ENCODE measurements at places on chromosomes 3 and 15.

DNA sequence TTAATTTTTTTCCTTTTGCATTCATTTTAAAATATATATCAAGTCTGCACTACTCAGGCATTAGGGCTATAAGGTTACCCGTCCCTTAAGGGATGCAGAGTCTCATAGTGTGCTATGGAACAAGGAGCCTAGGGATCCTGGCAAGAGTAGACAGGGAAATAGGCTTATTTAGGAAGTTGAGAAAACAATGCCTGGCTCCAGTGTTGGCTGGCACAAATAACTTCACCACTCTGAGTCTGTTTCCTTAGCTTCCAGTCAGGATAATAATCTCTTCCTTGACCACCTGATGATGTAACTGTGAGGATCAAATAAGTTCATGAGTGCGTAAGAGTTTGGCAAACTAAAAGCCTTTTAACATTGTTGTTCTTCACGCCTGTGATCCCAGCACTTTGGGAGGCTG, 540.8 kb upstream of the IL12A start:
- DNase-seq = no peak

GRCh38 chr3:7272203-7272602, 411.3 kb downstream of the GRM7 start:
- no peak for DNase-seq

DNA sequence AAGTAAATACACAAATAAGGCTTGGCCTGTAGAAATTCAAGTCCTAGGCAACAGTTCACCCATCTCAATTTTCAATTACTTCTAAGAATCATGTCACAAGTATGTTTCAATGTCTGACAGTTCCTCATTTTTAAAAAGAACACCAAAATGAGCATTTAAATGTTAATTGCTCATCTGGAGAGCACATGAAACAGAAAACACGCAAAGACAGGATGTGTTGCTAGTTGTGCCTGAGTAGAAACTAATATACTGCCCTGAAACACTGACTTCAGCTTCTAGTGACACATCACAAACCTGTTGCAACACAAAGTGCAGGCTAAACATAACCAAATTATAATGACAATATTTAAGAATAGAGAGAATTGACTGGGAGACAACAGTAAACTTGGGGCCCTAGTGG, 167.3 kb upstream of the THBS1 start:
- no peak for DNase-seq

DNA sequence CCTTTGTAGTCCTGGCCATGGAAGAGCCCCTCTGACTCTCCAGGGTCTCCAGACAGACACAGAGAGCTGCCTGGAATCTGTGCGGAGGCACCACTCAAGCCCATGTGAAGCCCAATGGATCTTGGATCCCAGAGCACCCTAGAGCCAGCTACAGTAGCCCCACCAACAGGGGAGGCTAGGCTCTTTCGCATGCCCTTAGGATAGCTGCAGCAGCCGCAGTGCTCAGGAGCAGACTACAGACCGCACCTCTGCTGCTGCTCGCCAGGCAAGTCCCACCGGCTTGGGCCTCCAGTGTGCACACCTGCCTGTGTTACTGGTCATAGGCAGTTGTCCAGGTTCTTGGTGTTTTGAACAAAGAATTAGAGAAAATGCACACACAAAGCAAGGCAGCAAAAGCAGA, 131.6 kb downstream of the SPATA16 start:
- DNase-seq = no peak

- DNase-seq = no peak
Measured at GRCh38 chr15:79860661-79861060, 36.2 kb downstream of the MTHFS start.

DNA sequence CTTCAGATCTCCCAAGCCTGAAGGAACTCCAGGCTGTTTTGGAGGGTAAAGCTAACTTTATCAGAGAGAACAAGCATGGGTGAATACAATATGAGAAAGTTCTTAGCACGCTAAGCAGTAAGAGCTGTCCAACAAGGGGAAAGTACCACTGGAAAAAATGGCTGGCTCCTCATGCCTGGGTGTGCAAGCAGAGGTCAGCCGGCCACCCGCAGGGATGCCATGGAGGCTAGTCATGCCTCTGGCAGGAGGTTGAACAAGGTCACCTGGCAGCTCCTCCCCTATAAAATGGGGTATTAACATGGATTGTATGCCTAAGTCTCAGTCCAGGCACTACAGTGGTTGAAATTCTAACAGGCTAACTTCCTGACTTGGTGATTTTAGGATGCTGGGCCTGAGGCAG, 75.4 kb upstream of the SLC6A1 start:
- no peak for DNase-seq

DNA sequence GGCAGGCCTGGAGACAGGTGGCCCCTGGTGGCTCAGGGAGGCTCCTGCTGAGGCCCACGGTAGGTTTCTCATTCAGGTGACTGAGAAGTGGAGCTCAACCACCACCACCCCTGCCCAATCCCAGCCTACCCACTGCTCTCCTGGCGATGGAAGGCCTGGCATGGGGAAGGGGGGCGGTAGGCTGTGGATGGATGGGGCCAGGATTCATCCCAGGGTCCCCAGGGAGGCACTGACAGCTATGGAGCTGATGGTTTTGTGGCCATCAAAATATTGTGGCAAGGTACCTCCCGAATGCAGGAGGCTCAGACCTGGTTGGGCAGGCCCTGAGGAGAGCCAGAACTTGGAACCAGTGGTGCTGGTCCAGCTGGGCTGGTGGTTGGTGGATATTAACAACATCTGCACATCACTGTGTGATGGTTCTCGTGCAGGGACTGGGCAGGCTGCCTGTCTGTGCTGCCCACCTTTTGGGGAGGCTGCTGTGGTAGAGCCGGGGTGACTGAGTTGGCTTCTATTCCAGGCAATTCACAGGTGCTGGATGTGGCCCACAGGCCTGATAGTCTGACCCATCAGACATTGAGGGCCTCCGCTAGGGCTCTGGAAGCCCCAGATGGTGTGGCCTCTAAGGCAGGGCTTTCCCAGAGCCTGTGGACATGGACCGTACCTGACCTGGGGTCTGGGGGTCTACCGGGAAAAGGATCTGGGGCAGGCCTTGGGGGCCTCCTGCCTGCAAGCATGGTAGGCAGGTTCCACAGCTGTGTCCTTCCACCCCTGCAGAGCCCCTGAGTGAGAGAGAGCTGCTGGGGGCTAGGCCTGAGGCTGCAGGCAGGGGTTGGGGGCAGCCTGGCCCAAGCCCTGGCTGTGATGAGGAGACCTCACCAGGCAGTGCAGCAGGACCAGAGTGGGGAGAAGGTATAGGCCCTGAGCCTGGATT, 3.4 kb downstream of the ZBTB47 start:
- no peak for DNase-seq

GRCh38 chr3:105496343-105496742, 129.6 kb downstream of the ALCAM start:
- DNase-seq = no peak

GRCh38 chr3:144482876-144483275, 511.3 kb downstream of the DIPK2A start:
- DNase-seq = no peak

DNA sequence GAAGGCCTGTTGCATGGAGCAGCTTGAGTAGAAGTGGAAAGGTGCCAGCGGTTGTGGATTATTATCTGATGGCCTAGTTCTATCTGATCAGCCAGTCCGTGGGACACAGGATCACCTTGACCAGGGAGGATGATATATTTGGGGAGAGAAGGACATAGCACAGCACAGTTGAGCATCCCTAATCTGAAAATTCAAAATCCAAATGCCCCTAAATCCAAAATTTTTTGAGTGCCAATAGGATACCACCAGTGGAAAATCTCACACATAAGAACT, 6.0 kb downstream of the CSPG4 start:
- no peak for DNase-seq

DNA sequence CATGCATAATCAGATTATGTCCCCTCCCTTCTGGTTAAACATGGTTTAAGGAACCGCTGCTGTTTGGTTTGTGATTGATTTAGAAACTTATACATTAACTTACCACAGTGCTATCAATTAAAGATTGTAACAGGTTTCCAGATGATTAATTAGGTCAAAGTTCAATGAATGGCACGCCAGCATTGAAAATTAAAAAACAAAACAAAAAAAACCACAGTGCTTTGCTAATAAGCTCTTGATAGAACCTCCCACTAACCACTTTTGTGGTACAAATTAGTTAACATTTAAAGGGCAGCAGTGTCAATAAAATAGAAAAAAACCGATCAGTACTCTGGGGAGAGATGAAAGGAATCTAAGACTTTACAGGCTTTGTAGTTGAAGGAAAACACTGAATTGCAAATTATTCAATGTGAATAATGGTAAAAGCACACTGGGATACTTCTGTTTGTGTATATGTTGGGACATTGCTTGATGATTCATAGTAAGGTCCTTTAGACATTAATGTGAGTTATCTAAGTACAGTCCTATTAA, 7.6 kb upstream of the C3orf38 start:
- DNase-seq = no peak

DNA sequence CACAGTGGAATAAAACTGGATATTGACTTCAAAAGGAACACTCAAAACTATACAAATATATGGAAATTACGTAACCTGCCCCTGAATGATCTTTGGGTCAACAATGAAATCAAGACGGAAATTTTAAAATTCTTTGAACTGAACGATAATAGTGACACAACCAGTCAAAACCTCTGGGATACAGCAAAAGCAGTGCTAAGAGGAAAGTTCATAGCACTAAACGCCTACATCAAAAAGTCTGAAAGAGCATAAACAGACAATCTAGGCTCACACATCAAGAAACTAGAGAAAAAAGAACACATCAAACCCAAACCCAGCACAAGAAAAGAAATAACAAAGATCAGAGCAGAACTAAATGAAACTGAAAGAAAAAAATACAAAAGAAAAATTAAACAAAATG, 46.6 kb downstream of the DNAAF4 start:
- no peak for DNase-seq

DNA sequence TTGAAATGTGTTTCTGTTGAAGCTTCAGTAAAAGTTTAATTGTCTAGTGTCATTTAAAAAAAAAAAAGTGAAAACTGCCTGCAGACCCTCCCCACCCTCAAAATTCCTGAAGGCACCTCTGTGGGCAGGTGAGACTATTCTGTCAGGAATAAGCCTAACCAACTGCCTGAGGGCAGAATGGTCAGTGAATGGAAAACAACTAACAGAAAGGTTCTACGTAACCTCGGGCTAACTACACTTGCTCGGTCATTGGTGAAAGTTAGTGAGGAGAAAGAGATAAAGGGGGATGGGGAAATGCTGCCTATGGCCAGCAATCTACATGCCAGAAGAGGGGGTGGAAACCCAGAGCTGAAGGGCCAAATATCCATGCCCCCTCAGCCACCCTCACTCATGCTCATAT, 108.6 kb upstream of the SLC24A5 start:
- DNase-seq = no peak

GRCh38 chr3:133069556-133070286, 31.5 kb downstream of the TMEM108 start:
- DNase-seq = no peak

DNA sequence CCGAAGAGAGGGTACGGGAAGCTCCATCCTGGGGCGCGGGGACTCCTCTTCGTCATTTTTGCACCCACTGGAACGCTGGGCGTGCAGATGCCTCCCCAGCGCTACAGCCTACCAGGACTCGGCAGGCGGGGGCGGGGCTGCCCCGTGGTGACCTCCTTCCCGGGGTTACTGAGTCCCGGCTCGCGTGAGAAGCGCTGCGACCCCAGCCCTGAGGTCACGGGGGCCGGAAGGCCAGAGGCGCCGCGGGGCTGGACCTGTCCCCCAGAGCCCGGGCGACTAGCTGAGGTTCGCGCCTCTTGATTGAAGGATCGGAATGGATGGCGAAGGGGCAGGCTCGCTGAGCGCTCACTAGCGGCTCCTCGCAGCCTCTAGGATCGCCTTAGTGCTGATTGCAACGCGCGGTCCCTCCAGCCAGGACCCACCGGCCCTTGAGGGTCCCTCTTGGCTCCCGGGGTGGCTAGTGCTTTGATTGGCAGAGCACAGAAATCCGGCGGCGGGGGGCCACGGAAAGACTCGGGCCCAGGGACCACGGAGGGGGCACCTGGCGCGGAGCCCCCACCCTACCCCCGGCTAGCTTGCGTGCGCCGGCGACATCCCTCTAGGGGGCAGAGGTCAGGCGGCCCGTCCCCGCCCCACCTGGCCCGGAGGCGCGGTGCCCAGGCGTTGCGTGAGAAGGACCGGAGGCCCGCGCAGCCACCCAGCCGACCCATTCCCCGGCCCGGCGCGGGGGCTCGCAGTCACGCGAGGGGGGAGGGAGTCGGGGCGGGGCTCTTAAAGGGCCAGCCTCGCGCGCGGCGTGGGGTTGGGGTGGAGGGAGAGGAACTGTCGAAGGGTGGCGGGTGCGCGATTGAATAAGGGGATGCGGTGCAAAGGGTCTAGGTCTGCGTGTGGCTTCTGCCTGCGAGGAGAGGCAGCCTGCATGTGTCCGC, 781 bp upstream of the CYP1A1 start:
- DNase-seq = no peak

GRCh38 chr3:115974940-115975339, 351.6 kb downstream of the GAP43 start:
- no peak for DNase-seq

- DNase-seq = no peak
Measured at GRCh38 chr3:76500746-76501275, 539.1 kb upstream of the ROBO2 start.

DNA sequence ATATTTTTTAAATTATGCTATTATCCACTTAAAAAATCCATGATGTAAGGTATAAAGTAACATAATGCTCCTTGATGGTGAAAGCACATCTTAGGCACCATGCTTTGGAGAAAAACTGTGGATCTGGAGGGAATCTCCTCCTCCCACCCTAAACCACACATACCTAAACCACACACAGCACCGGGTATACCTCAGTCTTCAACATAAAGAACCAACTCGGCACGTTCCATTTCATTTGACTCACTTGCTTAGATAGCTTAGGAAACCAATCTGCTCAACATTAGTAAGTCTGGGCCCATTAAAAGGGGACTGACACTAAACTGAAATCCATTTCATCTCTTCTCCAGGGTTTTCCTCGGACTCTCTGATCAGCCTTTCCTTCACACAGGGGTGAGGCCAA, 945.7 kb upstream of the CFAP20DC start:
- DNase-seq = no peak

DNA sequence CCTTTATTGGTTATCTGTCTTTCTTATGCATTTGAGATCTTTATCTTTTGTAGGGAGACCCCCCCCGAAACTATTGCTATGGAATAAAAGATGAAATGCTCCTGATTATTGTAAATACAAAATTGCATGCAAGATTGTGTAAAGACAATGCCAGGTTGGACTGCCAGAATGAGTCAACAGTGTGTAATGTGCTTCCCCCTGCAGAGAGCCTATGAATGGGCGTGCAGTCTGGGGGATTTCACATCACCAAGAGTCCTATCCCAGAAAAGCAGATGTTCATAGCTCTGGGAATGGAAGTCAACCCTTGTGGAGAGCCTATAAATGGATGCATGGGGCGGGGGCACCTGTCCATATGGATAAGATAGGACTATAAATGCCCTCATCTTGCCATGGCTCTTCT, 584.3 kb downstream of the NSUN3 start:
- no peak for DNase-seq

DNA sequence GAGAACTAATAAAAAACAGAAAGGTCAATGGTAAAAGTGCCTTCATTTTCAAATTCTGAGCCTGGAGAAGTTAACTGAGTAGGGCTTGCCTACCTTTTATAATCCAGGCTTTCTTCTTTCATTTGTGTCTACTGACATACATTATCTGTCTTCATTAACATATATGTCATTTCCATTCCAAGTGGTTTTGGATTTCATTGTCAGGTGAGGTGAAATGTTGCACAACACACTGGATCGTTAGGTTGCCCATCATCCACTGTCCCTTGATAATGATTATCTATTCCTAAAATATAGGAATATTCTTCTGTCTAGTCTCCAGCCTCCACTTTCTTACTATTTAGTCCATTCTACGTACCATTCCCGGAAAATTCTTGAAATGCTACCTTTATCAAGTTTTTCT, 55.0 kb upstream of the CP start:
- no peak for DNase-seq

GRCh38 chr3:10957976-10958749, 34.4 kb upstream of the SLC6A1 start:
- no peak for DNase-seq

Measured in stimulated activated CD8-positive, alpha-beta memory T cell treated with anti-CD3 and anti-CD28 coated beads, Interleukin-2, amount 100 ng/mL, for 1 hour (primary cell).